GOT3 (cell line): ENCODE measurements at places on chromosomes 1 and 21.
A peak's percentile ranks its signal among the peaks of the same experiment; 100 is the strongest.

- no peak for DNase-seq
Measured at GRCh38 chr1:110176299-110176956, 26.1 kb downstream of the SLC6A17 start.

GRCh38 chr1:53107570-53108322, 34.7 kb downstream of the SLC1A7 start:
- DNase-seq = no peak

- DNase-seq = no peak
Measured at GRCh38 chr1:27027575-27028250, 15.1 kb upstream of the TENT5B start.

- DNase-seq = no peak
Measured at GRCh38 chr1:818618-819291, 105.0 kb upstream of the SAMD11 start.

DNA sequence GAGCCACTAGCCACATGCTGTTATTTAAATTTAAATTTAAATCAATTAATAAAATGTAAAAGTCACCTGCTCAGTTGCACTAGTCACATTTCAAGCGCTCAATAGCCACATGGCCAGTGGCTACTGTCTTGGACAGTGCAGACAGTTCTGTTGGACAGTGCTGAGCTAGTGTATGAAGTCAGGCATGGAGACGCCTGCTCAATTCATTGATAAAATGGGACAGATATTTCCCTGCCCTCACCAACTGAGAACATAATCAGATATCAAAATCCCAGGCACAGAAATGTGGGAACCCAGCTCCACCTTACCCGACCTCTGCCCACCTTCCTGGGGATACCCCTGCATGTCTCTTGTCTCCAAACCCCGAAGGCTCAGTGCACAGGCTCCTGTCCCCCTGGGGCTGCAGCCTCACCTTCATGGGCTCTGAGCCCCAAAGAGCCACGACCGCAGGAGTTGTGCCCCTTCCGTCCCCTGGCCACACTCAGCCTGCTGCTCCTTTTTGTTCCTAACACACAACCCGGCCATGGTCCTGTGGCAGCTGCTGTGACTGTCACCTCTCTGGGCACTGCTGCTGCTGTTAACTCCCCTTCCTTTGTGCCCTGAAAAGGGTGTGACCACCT, 63.5 kb downstream of the TCP10L start:
- no peak for DNase-seq

DNA sequence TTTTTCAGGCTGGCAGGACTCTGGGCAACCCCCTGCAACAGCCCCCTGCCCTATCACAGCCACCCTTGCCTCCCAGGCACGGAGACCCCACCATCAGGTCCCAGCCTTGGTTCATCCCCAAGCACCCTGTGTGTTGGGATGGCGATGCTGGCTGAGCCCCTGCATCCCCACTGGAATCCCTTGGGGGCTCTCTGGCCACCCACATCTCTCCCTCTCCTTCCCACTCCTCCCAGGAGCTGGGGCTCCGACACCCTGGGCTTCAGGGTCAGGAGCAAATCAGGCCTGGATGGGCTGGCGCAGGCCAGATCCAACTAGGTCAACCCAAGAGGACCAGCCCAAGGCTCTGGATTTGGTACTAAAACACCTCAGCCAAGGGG, 25.9 kb downstream of the COL6A1 start:
- DNase-seq = no peak

DNA sequence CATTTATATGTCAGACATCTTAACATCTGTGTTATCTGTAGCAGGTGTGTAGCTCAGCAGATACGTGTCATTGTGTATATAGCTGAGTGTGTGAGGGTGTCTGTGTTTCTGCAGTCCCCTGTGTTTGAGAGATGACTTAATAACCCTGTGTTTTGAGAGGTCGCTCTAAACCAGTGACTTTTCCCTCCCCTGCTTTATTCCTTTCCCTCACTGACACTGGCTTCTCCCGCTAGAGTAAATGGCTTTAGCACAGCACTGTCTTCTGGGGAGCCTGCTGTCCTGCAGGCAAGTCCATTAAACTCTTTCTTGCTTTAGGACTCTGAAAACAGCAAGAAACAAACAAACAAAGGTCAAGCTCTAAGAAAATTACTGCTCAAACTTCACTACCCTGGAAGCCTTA, 53.0 kb downstream of the VANGL1 start:
- no peak for DNase-seq

GRCh38 chr21:41648591-41649031, 118.2 kb downstream of the RIPK4 start:
- DNase-seq = no peak

DNA sequence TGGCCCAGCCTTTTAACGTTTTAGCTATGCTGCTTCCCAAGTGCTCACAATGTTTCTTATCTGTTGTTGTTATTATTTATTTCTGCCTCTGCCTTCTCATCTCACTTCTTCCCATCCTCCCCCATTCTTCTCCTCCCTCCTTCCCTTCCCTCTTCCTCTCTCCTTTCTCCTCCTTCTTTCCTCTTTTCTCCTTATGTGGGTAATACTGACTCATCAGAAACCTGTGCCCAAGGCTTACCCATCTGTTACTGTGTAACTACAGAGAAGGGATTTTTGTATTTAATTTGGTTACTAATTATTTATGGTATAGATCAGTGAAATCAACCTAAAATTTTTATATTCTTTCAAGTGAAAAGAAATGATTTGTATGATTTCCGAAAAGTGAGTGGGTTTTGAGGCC, 120.3 kb downstream of the KCNK2 start:
- no peak for DNase-seq

DNA sequence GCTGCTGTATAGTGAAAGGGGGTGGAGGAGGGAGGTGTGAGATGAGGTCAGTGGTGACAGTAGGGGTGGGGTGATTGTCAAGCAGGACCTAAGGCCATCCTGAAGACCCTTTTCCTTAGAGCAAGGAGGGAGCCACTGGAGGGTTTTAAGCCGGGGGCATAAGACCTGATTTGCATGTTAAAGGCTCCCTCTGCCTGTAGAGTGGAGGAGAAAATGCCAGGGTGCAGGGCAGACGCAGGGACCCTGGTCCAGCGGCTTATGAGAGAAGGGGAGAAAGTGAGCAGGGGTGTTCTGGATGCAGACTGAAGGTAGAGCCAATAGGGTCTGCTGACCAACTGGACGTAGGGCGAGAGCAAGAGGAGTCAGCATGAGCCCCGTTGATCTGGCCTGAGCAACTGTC, 154.1 kb downstream of the TRABD2B start:
- DNase-seq = no peak

DNA sequence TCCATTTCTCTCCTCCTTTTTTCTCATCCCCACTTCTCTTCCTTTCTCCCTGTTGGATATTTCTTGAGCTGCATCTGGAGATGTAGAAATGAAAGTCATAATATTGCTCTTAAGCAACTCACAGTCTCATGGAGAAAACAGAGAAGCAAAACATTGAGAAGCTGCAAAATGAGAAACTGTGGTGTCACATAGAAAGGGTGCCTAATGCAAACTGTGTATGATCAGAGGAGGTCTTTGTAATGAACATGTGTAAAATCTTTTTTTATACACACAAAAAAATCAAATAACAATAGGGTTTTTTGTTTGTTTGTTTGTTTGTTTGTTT, 11.8 kb upstream of the SLAMF7 start:
- no peak for DNase-seq

GRCh38 chr1:117118137-117118536, 3.4 kb downstream of the TRIM45 start:
- no peak for DNase-seq

DNA sequence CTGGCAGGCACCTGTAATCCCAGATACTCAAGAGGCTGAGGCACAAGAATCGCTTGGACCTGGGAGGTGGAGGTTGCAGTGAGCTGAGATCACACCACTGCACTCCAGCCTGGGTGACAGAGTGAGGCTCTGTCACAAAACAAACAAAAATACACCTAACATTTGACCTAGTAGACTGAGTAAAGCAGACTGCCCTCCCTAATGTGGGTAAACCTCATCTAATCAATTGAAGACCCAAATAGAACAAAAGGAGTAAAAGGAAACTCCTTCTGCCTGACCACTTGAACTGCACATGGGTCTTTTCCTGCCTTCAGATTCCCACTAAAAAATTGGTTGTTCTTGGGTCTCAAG, 19.0 kb upstream of the RBM15 start:
- DNase-seq = no peak

- no peak for DNase-seq
Measured at GRCh38 chr1:226603858-226604559, 55.4 kb downstream of the STUM start.

GRCh38 chr1:200802865-200803512, 64.3 kb downstream of the CAMSAP2 start:
- DNase-seq = peak; percentile 80

DNA sequence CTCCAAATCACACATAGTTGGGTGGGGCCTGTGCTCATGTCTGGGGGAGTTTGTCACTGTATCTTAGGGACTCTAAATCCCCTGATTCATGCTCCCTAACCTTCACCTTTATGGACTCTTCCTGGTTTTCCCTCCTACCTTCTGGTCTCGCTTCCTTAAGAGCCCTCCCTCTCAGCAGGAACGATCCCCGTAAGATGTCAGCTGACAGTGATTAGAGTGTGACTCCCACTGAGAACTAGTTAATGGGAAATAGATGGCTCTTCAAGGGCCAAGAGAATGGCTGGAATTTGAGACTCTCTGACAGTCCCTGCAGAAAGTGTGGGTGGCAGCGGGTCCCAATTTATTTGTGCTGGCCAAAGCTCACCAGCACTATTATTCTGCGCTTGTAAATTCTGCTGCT, 22.0 kb downstream of the LYPD8 start:
- no peak for DNase-seq

DNA sequence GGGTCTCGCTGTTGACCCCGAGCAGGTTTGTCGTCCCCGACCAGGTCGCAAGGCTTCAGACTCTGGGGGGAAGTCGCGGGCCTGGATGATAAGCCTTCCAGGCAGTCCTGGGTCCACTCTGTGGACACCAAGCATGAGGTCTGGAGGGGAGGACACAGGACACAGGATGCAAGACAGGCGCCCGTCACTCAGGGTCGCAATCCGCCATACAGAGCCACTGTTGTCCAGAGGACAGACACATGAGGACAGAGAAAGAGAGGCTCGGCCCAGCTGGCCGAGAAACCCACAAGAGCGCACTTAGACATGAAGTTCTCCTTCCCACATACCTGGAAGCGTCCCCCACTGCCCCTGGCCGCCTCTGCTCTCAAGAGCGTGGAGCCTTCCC, 4.8 kb upstream of the FOXD2 start:
- no peak for DNase-seq

- no peak for DNase-seq
Measured at GRCh38 chr1:39491146-39491921, at the start of gene BMP8A. Gene BMP8A, plus strand, starts transcription at chr1:39491636. Its CDS starts 356 bp downstream, at chr1:39491992.

DNA sequence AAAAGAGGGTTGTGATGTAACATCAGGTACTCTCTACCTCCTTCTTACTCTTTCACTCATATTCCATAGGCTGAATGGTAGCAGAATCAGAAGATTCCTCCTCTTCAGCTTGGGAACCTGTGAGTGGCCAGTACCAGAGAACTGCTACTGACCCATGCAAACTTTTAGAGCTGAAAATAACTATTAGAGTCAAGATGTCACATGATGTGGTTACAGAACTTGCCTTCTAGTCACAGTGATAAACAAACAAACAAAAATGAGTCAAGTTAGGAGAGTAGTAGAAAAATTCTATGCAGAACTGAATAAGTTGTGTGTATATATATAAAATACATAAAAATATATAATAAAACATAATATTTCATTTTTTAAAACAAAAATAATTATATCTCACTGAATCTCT, 47.6 kb upstream of the RGS1 start:
- no peak for DNase-seq
